ENCODE measurements at places on chromosomes 4 and X.
A peak's percentile ranks its signal among the peaks of the same experiment; 100 is the strongest.

DNA sequence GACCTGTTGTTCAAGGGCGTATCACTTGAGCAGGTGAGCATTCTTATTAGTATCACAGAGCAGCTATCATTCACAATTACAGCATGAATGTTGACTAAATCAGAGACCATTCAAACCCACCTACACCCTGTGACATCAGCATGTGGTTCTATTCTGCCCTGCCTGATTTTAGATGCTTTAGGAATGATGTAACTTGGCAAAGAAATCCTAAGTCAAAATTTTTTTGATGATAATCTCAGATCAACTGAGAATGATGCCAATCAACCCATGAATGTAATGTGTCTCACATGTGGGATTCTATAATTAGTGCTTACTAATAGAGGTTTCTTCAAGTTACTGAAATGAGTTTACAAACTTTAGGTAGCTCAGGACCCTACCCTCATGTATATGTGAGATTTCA, 13.4 kb upstream of the CHIC2 start:
- no peak for DNase-seq

- DNase-seq = no peak
Observed at GRCh38 chr4:3759236-3759635, 6.9 kb upstream of the ADRA2C start.

- no peak for DNase-seq
Observed at GRCh38 chr4:184214931-184215330, 2.7 kb downstream of the ENPP6 start.

GRCh38 chr4:170051402-170051801, 25.2 kb upstream of the MFAP3L start:
- DNase-seq = no peak

GRCh38 chr4:40649321-40649720, 19.7 kb upstream of the RBM47 start:
- no peak for DNase-seq

- DNase-seq = no peak
Observed at GRCh38 chr4:165931741-165932140, 58.7 kb downstream of the TLL1 start.

GRCh38 chr4:127335073-127335620, 297.6 kb upstream of the INTU start:
- DNase-seq = no peak

DNA sequence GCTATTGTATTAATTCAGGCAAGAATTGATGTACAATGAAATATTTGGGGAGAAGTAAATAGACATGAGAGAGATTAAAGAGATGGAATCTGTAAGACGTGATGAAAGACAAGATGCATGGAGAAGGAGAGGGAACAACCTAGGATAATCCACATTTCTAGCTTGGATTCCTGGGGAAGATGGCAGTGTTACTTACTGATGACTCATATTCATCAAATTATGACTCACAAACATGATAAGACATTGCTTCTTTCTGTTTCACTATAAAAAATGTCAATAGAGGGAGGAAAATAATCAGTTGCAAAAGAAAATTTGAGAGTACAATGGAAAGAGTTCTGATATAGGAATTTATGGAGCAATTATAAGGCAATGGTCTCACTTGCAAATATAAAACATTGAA, 104.1 kb upstream of the BMP3 start:
- DNase-seq = no peak

DNA sequence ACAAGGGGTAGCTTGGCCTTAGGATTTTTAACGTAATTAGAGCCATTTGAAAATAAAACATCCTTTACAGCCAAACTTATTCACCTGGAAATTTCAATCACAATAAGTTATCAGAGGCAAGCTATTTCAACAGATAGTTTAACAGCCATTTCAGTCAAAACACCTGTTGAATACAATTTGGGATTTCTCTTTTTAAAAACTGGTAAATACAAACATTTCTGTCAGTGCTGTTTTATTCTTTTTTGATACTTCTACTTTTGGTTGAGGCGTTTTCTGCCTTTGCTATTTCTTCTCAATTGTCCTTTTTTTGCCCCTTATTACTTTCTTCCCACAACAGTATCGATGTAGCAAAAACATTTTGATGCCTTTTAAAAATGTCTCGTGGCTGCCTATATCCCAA, 2.1 kb upstream of the DACH2 start:
- DNase-seq = no peak

GRCh38 chr4:180852738-180853137, 1390.5 kb upstream of the TENM3 start:
- no peak for DNase-seq

- no peak for DNase-seq
Observed at GRCh38 chr4:3639613-3640586, 107.7 kb upstream of the LRPAP1 start.

- peak; percentile 6 for DNase-seq
Observed at GRCh38 chrX:76253432-76253831, 80.6 kb downstream of the PBDC1 start.

- DNase-seq = no peak
Observed at GRCh38 chrX:123884809-123885408, 25.1 kb downstream of the XIAP start.

GRCh38 chr4:156623376-156623775, 348.2 kb downstream of the PDGFC start:
- no peak for DNase-seq

DNA sequence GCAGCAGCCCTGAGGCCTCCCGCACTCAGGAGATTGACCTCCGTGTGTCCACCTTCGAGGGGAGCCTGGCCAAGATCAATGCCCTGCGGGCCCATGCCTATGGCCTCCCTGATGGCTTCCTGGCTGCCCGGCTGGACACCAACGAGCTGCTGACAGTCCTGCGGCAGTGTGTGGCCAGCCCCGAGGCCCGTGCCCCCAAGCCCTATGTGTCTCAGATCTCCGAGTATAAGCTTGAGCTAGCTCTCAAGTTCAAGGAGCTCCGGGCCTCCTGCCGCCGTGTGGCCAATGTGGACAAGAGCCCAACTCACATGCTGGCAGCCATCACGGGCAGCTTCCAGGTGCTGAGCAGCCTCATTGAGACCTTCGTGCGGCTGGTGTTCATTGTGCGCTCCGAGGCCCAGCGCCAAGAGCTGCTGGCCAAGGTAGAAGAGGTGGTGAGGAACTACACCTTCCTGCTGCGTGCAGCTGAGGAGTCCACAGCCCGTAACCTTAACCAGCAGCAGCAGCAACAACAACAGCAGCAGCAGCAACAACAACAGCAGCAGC, 25.5 kb upstream of the PRPS1 start:
- no peak for DNase-seq

DNA sequence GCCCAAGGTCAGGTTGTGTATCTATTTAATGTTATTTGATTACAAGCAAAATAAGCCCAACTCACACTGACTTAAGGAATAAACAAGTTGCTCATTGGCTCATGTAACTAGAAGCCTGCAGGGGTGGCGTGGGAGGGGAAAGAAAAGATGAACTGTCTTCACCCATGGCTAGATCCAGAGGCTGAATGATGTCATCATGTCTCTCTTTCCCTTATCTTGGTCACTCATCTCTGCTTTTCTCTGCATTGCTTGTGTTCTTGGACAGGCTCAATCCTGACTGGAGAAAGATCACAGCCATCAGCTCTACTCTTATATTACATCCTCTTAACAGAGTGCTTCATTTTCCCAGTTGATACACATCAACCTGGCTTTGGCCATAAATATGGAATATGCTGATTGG, 290.0 kb upstream of the DIAPH2 start:
- DNase-seq = no peak

- DNase-seq = no peak
Observed at GRCh38 chr4:138770818-138771217, 244.8 kb upstream of the NOCT start.

DNA sequence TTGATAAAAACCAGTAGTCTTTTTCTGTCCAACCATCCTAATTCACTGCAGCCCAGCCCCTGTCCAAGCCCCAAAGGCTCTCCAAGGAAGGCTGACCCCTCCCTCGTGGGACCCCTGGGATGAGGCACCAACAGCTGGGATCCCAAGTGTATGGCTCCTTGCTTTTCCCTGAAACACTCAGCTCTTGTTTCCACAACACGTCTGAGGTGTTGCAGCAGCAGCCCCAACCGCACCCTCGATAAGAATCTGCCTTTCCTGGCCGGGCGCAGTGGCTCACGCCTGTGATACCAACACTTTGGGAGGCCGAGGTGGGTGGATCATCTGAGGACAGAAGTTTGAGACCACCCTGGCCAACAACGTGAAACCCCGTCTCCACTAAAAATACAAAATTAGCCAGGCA, 17.0 kb upstream of the ATP6AP2 start:
- no peak for DNase-seq

GRCh38 chrX:103932133-103932532, 30.3 kb upstream of the TMSB15B start:
- DNase-seq = no peak

DNA sequence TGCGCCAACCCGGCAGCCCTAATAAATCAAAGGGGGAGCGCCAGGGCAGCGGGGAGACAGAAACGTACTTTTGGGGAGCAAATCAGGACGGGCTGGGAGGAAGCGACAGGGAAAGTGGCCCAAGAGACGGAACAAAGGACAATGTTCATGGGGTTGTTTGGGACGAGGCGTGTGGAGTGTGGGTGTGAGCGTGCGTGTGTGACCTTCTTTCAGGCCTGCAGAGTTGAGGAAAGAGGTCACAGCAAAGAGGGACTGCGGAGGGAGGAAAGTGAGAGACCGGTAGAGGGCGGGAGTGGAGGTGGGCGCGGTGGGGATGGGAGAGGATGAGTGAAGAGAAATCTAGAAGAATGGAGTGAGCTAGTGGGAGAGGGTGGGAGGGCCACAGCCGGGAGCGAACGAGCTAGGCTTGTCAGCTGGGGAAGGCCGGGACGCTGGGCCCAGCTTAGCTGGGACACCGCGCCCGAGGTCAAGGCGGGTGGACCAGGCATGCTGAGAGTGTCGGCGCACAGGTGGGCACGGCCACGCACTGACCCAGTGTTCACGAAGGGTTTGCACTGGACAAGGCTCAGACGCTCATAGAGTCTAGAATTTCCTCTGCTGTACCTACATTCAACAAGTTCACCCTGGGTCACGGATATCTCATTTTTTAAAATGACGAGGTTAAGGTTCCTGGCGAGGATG, 14.7 kb upstream of the PITX2 start:
- no peak for DNase-seq

DNA sequence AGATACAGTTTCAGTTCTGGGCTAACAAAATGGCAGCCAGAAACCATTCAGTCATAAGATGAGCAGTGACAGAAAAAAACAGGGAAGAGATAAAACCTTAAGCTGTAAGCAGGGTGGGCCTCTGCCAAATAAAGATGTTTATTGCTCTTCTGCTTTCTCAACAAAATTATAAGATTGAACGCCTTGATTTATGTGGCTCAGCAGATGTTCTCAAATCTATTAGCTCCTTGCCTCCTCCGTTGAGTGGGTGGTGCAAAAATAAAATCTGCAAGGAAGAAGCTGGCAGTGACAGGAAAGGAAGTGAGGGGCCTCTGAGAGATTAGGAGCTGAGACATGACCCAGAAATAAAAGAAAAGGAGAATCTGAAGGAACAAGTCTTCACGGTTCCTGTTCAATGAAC, 206.6 kb downstream of the PTTG2 start:
- DNase-seq = no peak

- no peak for DNase-seq
Observed at GRCh38 chr4:25580633-25581467, 74.8 kb upstream of the SLC34A2 start.

GRCh38 chr4:21901281-21901680, 47.3 kb downstream of the KCNIP4 start:
- DNase-seq = no peak

GRCh38 chr4:19857991-19858390, 393.7 kb upstream of the SLIT2 start:
- no peak for DNase-seq

DNA sequence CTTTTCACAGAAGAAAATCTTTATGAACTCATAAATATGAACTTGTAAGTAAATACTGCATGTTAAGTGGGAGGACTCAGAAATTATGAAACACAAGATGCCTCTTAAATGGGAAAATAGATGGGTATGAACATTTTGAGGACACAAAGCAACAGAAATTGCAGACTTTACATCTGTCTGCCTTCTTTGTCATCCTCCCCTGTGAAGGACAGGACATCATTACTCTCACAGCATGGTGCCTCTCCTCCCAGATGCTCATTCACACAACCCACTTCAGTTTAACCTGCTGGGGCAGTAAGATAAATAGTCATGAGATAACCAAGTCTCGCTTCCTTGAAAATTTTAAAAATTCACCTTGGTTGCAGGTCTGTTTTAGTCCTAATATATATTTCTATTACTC, 144.5 kb downstream of the APBB2 start:
- DNase-seq = no peak

DNA sequence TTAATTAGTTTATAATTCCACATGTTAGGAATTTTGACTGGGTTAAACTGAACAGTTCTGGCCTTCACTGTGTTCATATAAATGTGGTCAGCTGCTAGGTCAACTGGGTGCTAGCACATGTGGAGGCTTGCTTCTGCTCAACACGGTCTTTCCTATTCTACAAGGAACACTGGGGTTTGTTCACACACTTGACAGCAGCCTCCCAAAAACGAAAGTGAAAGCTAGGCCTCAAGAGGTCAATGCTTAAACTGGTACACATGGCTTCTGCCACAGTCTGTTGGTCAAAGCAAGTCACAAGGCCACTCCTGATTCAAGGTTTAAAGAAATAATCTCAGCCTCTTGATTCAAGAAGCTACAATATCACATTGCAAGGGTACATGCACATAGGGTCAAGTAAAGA, 126.5 kb downstream of the QDPR start:
- no peak for DNase-seq

DNA sequence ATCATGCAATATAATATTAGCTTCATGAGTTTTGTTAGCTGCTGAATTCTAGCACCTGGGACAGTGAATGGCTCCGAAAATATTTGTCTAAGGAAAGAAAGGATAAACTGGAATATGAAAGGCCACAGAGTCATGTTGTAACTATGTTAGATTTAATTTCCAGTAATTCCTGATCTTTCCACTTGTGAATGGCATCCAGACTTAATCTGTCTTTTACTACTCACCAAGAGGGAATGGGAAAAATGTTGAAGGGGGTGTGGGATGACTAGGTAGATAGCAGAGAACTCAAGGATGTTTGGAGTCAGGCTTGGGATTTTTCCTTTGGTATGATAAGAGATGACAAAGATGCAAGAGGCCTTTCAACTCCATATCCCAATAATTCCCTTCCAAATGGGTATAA, 9.4 kb downstream of the ADH6 start:
- no peak for DNase-seq

DNA sequence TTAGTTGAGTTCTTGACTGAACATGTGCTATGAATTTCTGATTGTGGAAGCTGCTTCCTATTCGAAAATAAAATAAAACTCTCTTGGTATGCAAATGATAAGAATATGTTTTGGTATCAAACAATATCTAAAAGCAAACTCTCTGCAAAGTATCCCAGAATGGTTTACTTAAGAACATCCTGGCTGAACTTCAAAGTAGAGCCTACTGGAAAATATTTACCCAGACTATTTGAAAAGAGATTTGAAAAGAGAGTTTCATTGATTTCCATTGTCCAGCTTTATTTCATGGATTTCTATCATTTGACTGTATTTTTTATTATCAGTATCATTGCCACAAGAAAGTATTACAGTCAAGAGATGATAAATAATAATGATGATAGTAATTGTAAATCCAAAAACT, 171.1 kb upstream of the SLC7A11 start:
- no peak for DNase-seq

- no peak for DNase-seq
Observed at GRCh38 chrX:12997906-12998687, 23.2 kb downstream of the TMSB4X start.

GRCh38 chrX:53116101-53116500, 22.2 kb downstream of the KANTR start:
- no peak for DNase-seq
